ENCODE measurements at places on chromosomes 5 and 9.

GRCh38 chr5:17373814-17374556 lies 124.0 kb upstream of the TAF11L2 start:
- H3K36me3 ChIP-seq = no peaks in the 10 kb centered on the region
- no peaks in the 10 kb centered on the region for H3K4me1 ChIP-seq
- peaks cover 5% of the 10 kb centered on the region for H3K27me3 ChIP-seq
- H3K4me3 ChIP-seq = no peak overlapping the region
- H3K27ac ChIP-seq = no peak overlapping the region

- peaks cover 88% of the 10 kb centered on the region for H3K36me3 ChIP-seq
- H3K4me1 ChIP-seq = no peaks in the 10 kb centered on the region
- no peak for DNase-seq
- H3K4me3 ChIP-seq = no peak overlapping the region
- no peak overlapping the region for H3K27ac ChIP-seq
These were observed 39.0 kb downstream of the DROSHA start for GRCh38 chr5:31492869-31493268.

DNA sequence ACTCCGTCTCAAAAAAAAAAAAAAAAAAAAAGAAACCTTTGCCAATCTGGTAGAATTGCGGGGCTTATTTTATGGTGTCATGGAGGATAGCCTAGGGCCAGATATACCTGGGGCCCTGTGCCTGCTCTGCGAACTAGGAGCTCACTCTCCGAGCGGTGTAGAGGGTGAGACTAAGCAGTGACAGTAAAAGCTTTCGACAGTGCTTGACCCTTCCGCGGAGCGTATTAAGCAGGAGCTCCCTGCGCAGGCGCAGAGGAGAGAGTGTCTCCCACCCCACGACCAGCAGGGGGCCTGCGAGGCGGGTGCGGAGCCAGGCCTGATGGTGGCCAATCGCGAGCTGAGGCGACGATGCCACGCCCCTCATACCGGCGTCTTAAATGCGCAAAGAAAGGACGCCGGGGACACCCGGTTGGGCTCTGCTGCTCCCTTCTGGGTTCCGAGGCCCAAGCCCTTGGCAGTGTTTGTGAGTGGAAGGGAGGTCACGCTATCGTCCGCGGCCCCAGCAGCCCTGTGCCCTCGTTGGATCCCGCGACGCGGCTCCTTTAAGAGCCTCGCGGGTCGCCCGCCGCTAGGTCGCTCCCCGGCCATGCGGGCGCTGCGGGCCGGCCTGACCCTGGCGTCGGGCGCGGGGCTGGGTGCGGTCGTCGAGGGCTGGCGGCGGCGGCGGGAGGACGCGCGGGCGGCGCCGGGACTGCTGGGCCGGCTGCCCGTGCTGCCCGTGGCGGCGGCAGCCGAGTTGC lies at the start of gene ENDOG:
Gene ENDOG (plus strand): TSS at position 402 of the 740 bp plus-strand sequence. CDS start 185 bp downstream, at position 587.
- peaks cover 26% of the 10 kb centered on the region for H3K36me3 ChIP-seq
- H3K4me1 ChIP-seq = peaks cover 22% of the 10 kb centered on the region
- DNase-seq = peak; percentile 98
- peak within 1 kb of the TSS; percentile 78 for H3K4me3 ChIP-seq
- H3K27me3 ChIP-seq = no peaks in the 10 kb centered on the region
- peak within 1 kb of the TSS; percentile 97 for H3K27ac ChIP-seq

DNA sequence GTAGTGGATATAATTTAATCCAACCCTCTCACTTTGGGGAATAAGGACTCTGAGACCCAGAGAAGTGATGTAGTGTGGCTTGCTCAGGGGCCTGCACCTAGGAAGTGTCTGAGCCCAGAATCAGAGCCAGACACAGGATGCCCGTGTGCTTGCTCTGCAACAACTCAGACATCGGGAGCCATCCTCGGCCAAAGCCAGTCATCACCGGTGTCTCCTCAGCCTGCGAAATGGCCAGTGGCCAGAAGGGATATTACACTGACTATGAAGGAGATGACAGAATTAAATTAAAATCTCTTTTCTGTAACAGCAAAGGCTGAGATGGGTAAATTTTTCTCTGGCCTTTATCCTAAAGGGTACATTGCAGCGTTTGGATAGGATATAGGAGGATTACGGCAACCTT lies 102.9 kb downstream of the MARCHF11 start:
- no peak for DNase-seq
- no peaks in the 10 kb centered on the region for H3K27me3 ChIP-seq
- no peaks in the 10 kb centered on the region for H3K36me3 ChIP-seq
- H3K4me3 ChIP-seq = no peak overlapping the region
- no peak overlapping the region for H3K27ac ChIP-seq

GRCh38 chr9:15180124-15180523 lies 126.9 kb downstream of the TTC39B start:
- H3K27ac ChIP-seq = no peak overlapping the region
- no peak overlapping the region for H3K4me3 ChIP-seq
- H3K4me1 ChIP-seq = no peaks in the 10 kb centered on the region
- H3K36me3 ChIP-seq = peaks cover 20% of the 10 kb centered on the region

DNA sequence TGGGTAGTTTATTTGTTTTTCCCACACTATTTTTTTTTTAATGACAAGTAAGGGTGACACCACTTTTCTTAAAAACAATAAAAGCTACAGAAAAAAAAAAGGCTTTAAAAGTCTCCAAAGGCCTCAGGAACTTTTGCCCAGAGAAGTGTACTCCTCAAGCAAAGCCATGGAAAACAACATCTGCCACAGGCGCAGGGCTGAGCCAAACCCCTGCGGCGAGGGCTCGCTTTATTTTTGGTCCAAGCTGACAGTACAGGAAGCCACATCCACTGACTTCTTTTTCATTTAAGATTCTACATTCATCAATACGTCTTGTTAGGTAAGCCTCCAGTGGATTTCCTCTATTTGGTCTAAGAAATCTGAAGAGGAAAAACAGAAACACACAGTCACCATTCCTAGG lies 51.9 kb upstream of the IFNK start:
- no peak overlapping the region for H3K4me3 ChIP-seq
- H3K27me3 ChIP-seq = no peaks in the 10 kb centered on the region
- peaks cover 32% of the 10 kb centered on the region for H3K4me1 ChIP-seq
- no peaks in the 10 kb centered on the region for H3K36me3 ChIP-seq
- H3K27ac ChIP-seq = peak overlapping the region; percentile 42

GRCh38 chr9:13089666-13090065 lies 189.8 kb downstream of the MPDZ start:
- no peak overlapping the region for H3K4me3 ChIP-seq
- H3K27ac ChIP-seq = no peak overlapping the region
- no peak for DNase-seq
- H3K36me3 ChIP-seq = no peaks in the 10 kb centered on the region

DNA sequence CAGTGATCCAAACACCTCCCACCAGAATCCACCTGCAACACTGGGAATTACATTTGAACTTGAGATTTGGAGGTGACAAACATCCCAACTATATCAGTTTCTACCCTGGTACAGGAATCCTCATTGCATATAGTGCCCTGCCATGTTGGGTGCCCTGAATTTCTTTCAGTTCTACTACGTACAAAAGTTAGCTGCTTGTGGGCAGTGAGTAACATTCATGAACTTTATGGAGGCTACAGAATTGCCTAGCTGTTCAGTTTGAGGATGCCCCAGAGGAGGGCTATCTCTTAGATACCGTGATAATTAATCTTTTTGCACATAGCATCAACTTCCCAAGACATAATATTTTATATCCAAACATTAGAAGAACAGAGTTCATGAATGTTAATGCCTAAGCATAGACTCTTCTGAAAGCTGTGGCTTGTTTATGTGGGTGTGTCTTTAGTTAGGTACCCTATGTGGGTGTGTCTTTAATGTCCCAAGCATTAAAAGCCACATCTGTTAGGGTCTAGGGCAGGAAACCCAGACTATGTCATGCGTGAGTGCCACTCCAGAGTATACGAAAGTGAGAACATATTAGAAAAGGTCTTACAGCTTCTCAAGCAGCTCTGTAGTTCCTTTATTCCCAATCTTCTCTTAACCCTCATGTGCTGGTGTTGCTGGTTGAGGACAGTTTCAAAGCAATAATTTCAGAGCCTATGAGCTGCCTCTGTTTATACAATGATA lies 47.0 kb upstream of the CHD1 start:
- H3K4me1 ChIP-seq = no peaks in the 10 kb centered on the region
- H3K27ac ChIP-seq = no peak overlapping the region
- DNase-seq = no peak
- H3K4me3 ChIP-seq = no peak overlapping the region
- H3K36me3 ChIP-seq = no peaks in the 10 kb centered on the region
- H3K27me3 ChIP-seq = no peaks in the 10 kb centered on the region

- H3K27me3 ChIP-seq = no peaks in the 10 kb centered on the region
- H3K36me3 ChIP-seq = no peaks in the 10 kb centered on the region
- H3K27ac ChIP-seq = no peak overlapping the region
- no peaks in the 10 kb centered on the region for H3K4me1 ChIP-seq
- DNase-seq = no peak
These were observed 426.7 kb upstream of the FTMT start for GRCh38 chr5:121424976-121425375.

DNA sequence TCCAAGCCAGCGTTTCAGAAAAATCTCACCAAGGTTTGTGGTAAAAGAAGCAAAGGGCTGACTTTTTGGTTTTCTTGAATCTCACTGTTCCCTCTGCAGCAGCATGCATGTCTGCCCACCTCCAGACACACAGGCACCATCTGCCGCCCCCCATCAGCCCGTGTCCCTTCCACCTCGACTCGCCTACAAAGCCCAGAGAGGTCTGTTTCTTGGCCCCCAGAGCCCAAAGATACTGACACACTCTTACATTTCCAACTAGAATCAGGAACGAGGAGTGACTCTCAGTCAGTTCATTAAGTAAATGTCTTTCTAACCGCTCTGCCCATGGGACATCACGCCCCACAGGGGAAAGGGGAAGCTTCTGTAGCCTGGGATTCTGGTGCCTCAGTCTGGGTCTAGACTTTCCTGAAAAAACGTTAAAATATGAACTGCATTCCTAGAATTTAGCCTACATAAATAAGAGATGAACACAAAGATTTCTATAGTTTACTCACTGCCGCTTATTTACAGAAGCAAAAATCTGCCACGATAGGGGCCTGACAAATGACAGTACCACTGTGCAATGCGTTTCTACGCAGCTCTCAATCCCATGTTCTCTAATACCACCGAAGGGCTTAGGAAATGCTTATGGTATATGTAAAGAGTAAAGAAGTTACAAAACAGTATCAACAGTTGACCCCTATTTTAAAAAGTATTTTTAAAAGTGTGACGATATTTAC lies 4.1 kb downstream of the IL4 start:
- no peak for DNase-seq
- H3K4me3 ChIP-seq = no peak overlapping the region
- H3K36me3 ChIP-seq = no peaks in the 10 kb centered on the region
- no peak overlapping the region for H3K27ac ChIP-seq
- H3K27me3 ChIP-seq = no peaks in the 10 kb centered on the region

DNA sequence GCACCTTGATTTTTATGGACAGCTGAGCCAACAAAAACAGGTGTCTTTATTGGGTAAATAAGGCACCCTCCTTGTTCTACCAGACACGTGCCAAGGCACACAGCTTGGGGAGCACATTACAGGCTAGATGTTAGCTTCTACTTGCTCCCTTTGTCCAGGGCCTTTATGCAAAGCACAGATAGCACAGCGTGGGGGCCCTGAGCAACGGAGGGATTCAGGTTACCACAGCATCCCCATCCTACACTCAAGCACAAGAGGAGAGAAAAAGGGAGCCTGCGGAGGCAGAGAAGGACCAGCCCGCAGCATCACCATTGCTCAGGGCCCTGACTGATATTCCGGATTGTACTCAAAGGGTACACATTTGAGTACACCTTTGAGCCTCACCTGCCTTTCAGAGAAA lies 181.7 kb upstream of the KIF2A start:
- no peak overlapping the region for H3K4me3 ChIP-seq
- H3K36me3 ChIP-seq = no peaks in the 10 kb centered on the region
- no peak overlapping the region for H3K27ac ChIP-seq
- no peak for DNase-seq

DNA sequence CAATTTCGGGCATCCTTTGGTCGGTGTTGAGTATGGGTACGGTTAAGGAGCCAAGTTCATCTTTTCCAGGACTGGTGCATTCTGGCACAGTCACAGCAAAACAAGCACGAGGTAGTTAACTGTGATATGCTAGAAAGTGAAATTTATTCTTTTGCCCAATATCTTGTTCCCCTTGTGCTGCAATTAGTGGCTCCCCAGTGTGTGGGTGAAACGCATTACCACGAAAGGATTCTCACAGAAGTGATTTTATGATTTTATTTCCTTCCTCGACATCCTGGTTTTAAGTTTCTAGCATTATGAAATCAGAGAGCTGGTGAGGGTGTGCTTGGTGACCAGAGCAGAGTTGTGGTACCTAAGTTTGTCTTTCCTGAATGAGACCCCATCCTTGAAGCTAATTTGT lies 1.5 kb downstream of the FRMPD1 start:
- no peak overlapping the region for H3K27ac ChIP-seq
- peaks cover 57% of the 10 kb centered on the region for H3K27me3 ChIP-seq

DNA sequence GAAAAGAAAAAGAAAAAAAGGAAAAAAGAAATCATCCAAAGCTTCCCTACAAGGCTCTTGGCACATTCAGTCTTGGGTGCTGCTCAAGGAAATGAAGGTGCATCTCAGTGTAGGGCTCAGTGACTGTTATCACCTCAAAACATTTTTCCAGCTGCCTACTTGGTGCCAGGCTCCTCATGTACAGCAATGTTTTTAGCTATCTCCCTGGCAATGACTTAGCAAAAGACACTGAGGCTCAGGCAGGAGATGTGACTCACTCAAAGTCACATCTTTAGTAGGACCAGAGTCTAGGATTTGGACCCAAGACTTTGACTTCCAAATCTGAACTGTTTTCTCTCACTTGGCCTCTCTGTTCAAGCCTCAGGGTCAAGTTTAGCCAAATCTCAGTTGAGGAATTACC lies 264.2 kb downstream of the CRB2 start:
- no peaks in the 10 kb centered on the region for H3K36me3 ChIP-seq
- DNase-seq = no peak
- peaks cover 9% of the 10 kb centered on the region for H3K4me1 ChIP-seq

- H3K4me3 ChIP-seq = no peak overlapping the region
- no peak for DNase-seq
- H3K27me3 ChIP-seq = no peaks in the 10 kb centered on the region
- H3K4me1 ChIP-seq = peaks cover 31% of the 10 kb centered on the region
- H3K27ac ChIP-seq = peak overlapping the region; percentile 3
These were observed 36.2 kb upstream of the CXXC5 start for GRCh38 chr5:139611703-139612584.

- H3K4me1 ChIP-seq = peaks cover 95% of the 10 kb centered on the region
- peak overlapping the region; percentile 82 for H3K27ac ChIP-seq
- no peaks in the 10 kb centered on the region for H3K27me3 ChIP-seq
- no peaks in the 10 kb centered on the region for H3K36me3 ChIP-seq
- no peak overlapping the region for H3K4me3 ChIP-seq
These were observed 12.2 kb downstream of the TNIP1 start for GRCh38 chr5:151068433-151069197.
